Bone marrow (tissue), 2 donors: ENCODE measurements at places on chromosomes 16 and 17.

GRCh38 chr17:62966426-62967204 lies 580 bp downstream of the TANC2 start:
- DNase-seq, result peak; percentile 33

- DNase-seq, result no peak
Measured at GRCh38 chr16:2782583-2783351, 4.6 kb downstream of the PRSS33 start.

GRCh38 chr17:80815151-80815681 lies 176.4 kb upstream of the CHMP6 start:
- DNase-seq, result no peak

GRCh38 chr16:83680980-83681379 lies 126.8 kb upstream of the HSBP1 start:
- DNase-seq, result no peak

DNA sequence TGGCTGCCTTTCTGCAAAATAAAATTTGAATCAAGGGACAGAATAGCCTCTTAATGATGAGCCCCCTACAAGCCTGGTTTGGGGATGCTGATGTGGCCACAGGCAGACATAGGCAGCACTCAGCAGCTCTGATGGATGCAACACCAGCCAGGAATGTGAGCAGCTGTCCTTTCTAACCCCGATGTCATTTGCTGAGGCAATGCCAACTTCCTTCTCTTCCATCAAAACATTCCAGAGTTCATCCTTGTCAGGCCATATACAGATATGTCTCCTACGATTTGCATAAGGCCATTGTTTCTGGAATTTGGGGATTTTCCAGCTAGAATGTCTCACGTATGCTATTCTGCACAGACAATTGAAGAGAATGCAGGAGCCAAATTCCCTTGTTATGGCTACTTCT lies 52.1 kb upstream of the MYOCD start:
- DNase-seq, result no peak

GRCh38 chr16:79217375-79218011 lies 383.0 kb downstream of the MAF start:
- DNase-seq, result no peak

GRCh38 chr17:43906951-43907424 lies 348 bp downstream of the MPP2 start:
- DNase-seq, result no peak

GRCh38 chr16:23248261-23249194 lies 53.6 kb upstream of the SCNN1B start:
- no peak for DNase-seq

DNA sequence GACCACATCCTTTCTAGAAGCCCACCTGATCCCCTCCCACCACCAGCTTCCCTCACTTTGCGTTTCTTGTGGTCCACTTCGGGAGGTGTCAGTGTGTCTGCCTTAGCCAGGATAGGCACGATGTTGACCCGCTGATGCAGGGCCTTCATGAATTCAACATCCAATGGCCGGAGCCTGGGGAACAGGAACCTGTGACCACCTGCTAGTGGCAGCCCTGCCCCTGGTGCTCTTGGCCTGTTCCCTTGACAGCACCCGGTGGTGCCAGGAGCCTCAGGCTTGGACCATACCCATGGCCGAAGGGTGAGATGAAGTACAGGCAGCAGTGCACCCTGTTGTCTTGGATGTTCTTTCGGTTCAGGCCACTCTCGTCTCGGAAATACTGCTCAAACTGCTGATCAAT lies 7.2 kb upstream of the MTMR4 start:
- no peak for DNase-seq

DNA sequence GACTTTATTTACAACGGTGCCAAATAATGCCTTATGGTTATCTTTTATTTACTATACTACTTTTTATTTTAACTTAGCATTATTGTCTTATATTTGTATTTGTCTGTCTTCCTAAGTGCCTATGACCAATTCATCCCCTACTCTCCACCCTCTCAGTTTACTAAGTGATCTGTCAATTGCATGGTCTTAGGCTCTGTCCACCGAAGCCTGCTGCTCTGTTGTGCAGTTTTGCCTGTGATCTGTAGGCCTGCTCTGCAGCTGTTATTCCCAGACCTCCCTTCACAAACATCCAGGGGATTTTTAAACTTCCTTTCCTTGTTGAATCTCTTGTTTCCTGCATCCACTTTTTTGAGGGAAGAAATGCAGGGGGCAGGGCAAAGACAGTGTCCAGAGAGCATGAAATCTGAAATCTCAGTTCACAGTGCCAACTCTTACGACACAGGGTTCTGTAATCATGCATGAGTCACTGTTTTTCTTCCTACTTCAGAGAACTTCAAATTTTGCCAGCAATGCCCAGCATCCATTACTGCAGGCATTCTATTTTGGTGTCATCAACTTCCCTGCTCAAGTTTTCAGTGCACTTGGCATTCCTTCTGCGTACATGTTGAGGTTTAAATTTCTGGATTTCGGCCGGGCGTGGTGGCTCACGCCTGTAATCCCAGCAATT lies 11.4 kb downstream of the SLFN5 start:
- no peak for DNase-seq

DNA sequence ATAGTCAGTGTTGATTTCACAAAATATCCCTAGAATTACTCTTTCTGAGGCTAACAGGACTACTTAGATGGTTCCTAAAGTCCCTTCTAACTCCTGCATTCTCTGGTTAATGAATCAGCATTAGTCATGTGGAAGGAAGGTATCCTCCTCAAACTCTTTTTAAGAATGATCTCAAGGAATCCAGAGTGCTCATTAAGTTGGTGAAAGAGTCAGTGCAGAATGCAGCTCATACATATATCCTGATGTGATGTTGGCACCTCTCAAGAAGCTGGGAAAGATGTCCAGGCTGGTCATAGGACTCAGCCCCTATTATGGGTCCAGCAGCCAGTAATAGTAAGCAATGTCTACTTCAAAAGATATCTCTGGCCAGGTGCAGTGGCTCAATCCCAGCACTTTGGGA lies 65.5 kb downstream of the PIGL start:
- no peak for DNase-seq

DNA sequence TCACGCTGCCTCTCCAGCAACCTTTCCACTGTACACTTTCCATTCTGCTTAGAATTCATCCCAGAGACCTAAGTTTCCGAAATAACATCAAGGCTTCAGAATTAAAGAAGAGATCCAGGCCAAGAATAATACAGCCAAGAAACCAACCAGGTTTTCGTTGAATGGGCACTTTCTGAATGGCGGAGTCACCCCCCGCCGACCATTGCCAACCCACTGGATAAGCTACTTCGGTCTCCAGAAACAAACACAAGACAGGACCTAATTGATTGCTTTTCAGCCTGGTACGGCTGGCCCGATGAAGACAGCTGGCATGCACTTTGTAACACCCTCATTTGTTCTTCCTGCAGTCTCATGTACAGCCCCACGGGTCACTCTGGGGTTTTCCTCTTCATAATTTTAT lies 308.1 kb upstream of the ZFHX3 start:
- DNase-seq, result no peak

GRCh38 chr16:143456-143855 lies 5.0 kb upstream of the NPRL3 start:
- no peak for DNase-seq

- no peak for DNase-seq
Measured at GRCh38 chr16:47144559-47144877, 773 bp upstream of the NETO2 start.

GRCh38 chr16:57091200-57091974 lies 996 bp upstream of the CPNE2 start:
- DNase-seq, result no peak

- DNase-seq, result no peak
Measured at GRCh38 chr17:67982034-67982640, 14.1 kb downstream of the C17orf58 start.

GRCh38 chr17:72101526-72101925 lies 19.3 kb upstream of the SOX9 start:
- no peak for DNase-seq

- DNase-seq, result no peak
Measured at GRCh38 chr16:2064368-2064945, 16.7 kb downstream of the TSC2 start.

DNA sequence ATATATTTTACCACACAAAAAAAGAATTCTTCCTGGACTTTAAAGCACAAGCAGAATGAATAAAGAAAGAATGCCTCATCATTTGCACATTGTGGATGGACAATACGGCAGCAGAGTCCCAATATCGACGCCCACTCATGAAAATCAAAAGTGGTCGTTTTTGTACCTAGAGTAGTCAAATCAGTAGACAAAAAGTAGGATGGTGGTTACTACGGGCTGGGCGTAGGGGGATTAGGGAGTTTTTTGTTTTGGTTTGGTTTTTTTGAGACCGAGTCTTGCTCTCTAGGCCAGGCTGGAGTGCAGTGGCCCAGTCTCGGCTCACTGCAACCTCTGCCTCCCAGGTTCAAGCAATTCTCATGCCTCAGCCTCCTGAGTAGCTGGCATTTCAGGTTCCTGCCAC lies 8.6 kb upstream of the CENPV start:
- no peak for DNase-seq

GRCh38 chr17:14545156-14545906 lies 244.4 kb downstream of the HS3ST3B1 start:
- DNase-seq, result peak; percentile 7

GRCh38 chr17:81414756-81415516 lies 19.7 kb downstream of the BAHCC1 start:
- DNase-seq, result no peak
